ENCODE measurements at places on chromosomes 1 and 21. TPM values are rescaled to one million over a fixed set of nuclear protein-coding genes. Genes with fewer than 3 reads are reported as not detected.

- no peak overlapping the region for H3K27ac ChIP-seq
- no peaks in the 10 kb centered on the region for H3K36me3 ChIP-seq
- H3K4me3 ChIP-seq, result no peak overlapping the region
- DNase-seq, result no peak
Measured at GRCh38 chr1:197393105-197393504, 125.1 kb downstream of the CRB1 start.

- H3K4me3 ChIP-seq, result peak overlapping the region; percentile 72
- peaks cover 49% of the 10 kb centered on the region for H3K4me1 ChIP-seq
- H3K27me3 ChIP-seq, result no peaks in the 10 kb centered on the region
- no peak for DNase-seq
- H3K36me3 ChIP-seq, result no peaks in the 10 kb centered on the region
Measured at GRCh38 chr1:84299536-84300170, 1.9 kb upstream of the SAMD13 start.

DNA sequence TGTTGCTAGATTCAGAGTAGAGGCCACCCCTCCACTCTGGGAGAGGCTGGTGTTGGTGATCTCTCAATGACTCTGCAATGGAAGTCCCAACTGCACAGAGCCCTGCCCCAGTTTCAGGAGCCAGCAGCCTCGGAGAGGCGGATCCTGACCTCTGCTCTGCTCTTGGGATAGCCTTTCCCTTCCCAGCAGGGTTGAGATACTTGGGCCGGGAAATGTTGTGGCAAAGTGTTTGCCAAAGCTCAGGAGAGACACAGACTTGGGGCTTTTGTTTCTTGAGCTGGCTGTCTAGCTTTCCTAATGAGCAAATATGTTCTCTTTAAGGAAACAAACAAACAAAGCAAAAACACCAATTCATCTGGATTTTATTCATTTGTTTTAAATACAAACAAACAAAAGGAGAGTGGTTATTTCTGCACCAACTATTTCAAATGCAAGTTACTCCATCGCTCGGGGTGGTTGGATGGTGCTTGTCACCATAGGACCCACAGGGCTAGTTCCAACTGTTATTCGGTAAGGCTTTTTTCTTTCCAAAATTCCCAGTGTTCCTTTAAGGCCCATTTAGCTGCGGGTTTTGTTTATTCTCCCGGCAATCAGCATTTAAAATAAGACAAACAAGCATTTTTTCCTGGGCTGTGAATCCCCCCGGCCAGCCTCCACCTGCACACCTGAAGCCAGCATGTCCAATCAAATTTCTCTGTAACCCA, 193.9 kb upstream of the LMO4 start:
- no peaks in the 10 kb centered on the region for H3K36me3 ChIP-seq
- H3K27ac ChIP-seq, result no peak overlapping the region
- peaks cover 19% of the 10 kb centered on the region for H3K4me1 ChIP-seq
- H3K4me3 ChIP-seq, result no peak overlapping the region
- DNase-seq, result no peak

The DCST1 gene
- 0.55 TPM for total RNA-seq

GRCh38 chr21:40143822-40144525, 276.7 kb downstream of the PCP4 start:
- no peak overlapping the region for H3K27ac ChIP-seq
- no peak for DNase-seq
- H3K4me1 ChIP-seq, result no peaks in the 10 kb centered on the region

DNA sequence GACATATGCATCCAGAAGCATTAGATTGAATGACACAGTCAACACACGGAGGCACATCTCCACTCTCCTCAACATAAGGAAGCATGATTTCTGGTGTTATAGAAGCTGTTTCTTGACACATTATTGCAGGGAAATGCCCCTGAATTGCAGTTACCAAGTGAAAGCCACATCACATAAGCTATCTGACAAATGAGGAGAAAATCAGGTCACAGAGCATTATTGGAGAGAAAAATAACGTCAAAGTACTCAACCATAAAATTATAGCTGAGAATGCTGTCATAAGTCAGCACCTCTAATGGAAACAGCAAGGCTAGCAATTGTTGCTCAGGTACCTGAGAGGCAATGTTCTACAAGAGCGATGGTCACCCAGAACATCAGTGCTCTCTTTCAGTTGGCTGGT, 169.9 kb upstream of the PALMD start:
- DNase-seq, result no peak
- no peak overlapping the region for H3K27ac ChIP-seq
- H3K4me3 ChIP-seq, result no peak overlapping the region
